Liver (tissue), 10 donors: ENCODE measurements at places on chromosomes 2 and 18. TPM values are rescaled to one million over a fixed set of nuclear protein-coding genes. Genes with fewer than 3 reads are reported as not detected.

GRCh38 chr18:22934789-22935188 is 1.7 kb downstream of the RBBP8 start:
- peaks cover 5% of the 10 kb centered on the region for H3K4me1 ChIP-seq
- H3K36me3 ChIP-seq, result no peaks in the 10 kb centered on the region
- no peaks in the 10 kb centered on the region for H3K27me3 ChIP-seq
- H3K4me3 ChIP-seq, result no peak overlapping the region
- no peak overlapping the region for H3K27ac ChIP-seq
- DNase-seq, result no peak

COLEC12 gene
- total RNA-seq, result 0.33 TPM

KYNU gene
- 24.0 TPM for total RNA-seq

LIMS2 gene
- 15.6 TPM for total RNA-seq

IL36G gene
- total RNA-seq, result not detected

GRB14 gene
- total RNA-seq, result 1.0 TPM
